ENCODE measurements at places on chromosomes 6 and 20.

GRCh38 chr6:126944512-126944911 lies 174.0 kb upstream of the RSPO3 start:
- DNase-seq: no peak

DNA sequence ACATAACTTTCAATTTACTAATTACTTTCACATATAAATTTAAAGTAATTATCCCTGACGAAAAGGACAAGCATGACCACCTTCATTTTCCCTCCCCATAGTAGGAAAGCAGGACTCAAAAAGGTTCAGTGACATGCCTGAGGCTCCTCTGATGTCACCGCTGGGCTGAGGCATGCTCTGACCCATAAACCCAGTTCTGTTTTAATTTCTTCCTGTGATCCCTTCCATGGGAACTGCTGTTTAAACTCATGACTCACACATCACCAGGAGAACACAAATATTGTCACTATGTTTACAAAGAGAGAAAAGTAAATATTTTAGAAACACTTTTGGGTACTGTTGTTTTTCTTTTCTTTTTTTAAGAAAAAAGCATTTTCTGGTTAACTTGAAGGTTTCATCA lies 38.0 kb upstream of the NR2E1 start:
- no peak for DNase-seq

GRCh38 chr6:122365775-122366403 lies 33.6 kb upstream of the HSF2 start:
- DNase-seq: no peak

DNA sequence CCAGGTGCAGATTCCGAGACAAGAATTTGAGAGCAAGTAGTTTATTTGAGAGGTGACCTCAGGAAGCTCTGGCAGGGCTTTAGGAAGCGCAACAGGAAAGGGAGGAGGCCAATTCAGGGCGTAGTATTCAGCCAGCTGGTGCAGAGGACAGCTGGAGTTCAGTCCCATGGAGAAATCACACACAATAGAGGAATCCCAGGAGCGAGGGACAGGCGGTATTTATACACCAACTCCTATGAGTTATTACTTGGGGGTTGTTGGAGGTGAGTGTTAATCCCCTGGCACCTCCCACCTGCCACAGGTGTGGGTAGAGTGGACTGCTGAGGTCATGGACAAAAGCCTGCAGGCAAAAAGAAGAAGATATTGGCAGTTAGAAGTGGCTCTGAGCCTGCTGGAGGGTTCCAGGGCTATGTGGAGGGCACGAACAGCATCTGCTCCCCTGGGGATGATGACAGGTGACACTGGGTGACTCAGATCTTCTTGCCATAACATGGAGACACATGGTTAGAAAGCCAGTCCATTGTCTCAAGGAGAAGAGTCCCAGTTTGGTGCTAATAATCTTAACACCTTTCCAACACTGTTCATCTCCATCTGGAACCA lies 13.9 kb upstream of the SULF2 start:
- no peak for DNase-seq

DNA sequence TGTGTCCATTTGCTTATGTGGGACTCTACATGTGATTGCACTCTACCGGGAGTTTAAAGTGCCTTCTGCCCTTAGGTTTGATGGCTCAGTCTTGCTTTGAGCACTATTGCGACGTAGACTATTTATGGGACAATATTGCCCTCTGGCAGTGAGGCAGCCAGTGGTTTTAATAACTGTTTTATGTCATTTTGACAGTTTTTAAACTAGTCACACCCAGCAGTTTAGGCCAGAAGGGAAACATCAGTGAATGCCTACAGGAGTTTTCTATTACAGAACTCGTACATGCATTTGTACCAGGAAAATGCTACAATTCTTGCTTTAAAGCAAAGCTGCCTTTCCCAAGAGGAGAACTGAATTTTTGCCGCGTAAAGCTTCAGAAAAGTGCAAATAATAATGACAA lies 813.7 kb downstream of the KIF16B start:
- DNase-seq: no peak

DNA sequence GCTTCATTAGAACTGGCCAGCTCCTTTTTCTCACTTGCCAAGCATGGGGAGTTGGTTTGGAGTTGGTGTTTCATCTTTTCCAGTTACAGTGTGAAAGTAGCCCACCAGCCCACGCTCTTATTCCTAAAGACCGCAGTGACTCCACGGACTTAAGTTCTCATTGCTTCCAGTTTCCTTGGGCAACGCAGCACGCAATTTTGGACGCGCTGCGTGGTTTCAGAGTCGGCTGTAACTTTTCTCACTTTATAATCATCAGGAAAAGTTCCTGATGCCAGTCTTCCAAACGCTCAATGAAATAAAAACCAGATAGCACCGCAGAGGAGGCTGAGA lies 381 bp upstream of the PEX7 start:
- DNase-seq: no peak

DNA sequence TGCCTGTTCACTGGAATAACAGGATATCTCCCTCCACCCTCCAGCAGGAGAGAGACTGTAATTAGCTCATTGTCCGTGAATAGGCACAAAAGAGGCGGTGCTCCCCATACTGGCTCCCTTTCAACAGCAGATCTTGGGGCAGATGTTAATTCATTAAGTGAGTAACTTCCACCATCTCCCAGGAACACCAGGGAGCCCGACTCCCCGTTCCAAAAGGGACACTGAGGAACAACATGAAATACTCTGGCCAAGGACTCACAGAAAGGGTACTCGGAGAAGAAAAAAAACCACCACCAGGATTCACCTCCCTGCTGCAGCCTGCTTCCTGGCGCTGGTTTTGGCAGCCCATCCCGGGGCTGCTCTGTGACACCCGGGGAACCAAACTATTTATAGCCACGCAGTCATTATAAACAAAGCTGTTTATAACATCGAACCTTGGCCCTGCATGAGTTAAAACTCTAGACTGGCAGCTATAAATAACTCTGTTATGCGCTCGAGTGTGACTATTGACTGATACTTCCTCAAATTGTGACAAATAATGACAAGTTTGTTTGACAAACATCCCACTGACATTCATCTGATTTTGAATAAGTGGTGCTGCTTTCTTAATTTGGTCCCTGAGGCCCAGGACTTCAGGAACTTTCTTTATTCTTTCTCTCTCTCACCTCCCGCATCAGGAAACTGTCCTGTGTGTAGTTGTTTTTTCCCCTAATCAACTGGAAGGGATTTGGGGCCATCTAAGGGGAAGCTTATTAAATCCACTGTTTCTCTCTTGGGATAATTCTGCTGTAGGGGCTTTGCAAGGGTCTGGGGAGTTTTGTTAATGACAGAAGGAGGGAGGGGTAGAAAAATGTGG lies 521.6 kb downstream of the CD83 start:
- DNase-seq: no peak

- no peak for DNase-seq
Observed at GRCh38 chr6:33768644-33769120, 20.2 kb downstream of the LEMD2 start.

- no peak for DNase-seq
Observed at GRCh38 chr6:14858808-14859207, 387.1 kb upstream of the JARID2 start.

GRCh38 chr6:1212919-1213318 lies 99.0 kb upstream of the FOXQ1 start:
- no peak for DNase-seq

DNA sequence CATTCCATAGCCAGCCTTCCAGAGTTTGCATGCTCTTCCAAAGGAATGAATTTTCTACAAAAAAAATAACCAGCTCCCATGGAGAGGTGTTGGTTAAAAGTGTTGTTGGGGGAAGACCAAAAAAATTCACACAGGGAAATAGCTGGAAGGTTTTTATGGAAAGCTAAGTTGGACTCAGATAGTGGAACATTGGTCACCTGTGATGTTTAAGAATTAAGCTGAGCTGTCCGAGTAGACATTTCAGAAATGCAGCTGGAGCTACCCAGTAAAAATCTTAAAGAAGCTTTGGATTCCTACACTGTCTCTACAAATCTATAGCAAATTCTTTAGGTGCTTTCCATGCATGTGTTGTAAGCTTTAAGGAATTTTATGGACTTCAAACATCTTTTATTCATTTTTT lies 155.5 kb downstream of the THBS2 start:
- no peak for DNase-seq

DNA sequence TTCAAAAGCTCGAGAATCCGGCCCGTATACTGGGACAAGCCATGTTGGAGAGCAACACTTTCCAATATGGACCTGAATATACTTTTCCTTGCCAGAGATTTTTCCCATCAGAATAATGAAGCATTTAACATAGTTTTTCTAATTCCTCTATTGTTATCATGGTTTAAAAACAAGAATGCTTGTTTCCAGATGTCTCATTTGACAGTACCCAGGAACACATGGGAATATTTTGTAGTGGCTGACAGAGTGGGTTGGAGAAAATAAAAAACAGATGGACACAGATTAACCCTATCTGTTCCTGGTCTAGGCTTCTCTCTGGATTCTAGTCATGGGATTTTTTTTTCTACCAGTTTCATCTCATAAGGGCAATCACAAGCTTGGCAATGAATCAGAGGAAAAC lies 164.8 kb upstream of the CEP162 start:
- no peak for DNase-seq

- no peak for DNase-seq
Observed at GRCh38 chr20:21377701-21378100, 19.6 kb downstream of the NKX2-4 start.

GRCh38 chr6:34213772-34214171 lies 22.9 kb upstream of the HMGA1 start:
- DNase-seq: no peak

- no peak for DNase-seq
Observed at GRCh38 chr20:43774754-43775153, 48.0 kb upstream of the GTSF1L start.

GRCh38 chr6:11427723-11428245 lies 109.8 kb upstream of the TMEM170B start:
- DNase-seq: no peak

DNA sequence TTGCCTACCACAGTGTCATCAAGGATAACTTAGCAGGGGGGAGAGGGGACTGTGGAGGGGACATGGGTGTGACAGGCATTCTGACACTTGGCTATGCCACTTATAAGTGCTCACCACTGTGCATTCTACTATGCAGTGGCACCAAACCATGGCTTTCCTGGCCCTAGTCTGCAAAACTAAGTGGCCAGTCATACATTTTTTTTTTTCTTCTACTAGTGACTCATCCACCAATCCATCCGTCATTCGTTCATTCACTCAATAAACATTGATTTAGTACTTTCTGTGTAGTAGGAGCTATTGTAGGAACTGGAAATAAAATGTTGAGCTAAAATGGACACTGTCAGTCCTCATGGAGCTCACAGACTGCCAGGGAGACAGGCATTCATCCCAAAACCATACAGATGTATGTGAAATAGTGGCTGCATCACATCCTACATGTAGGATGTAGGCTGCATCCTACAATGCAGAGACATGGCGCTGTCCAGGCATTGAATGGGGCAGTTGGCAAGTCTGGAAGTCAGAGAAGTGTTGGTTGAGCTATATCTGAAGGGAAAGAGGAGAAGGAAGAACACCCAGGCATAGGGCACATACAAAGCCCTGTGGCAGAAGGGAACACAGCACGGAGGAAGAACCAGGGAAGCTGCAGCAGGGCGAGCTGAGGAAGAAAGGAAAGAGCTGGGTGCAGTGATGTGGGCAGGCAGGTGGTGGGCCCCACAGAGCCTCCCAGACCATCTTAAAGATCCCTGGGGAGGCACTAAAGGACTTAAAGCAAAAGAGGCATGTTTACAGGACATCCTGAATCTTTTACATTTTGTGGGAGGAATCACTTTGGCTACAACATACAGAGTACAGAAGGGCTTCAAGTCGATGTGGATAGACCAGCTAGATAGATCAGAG lies 224.4 kb downstream of the UST start:
- DNase-seq: no peak

DNA sequence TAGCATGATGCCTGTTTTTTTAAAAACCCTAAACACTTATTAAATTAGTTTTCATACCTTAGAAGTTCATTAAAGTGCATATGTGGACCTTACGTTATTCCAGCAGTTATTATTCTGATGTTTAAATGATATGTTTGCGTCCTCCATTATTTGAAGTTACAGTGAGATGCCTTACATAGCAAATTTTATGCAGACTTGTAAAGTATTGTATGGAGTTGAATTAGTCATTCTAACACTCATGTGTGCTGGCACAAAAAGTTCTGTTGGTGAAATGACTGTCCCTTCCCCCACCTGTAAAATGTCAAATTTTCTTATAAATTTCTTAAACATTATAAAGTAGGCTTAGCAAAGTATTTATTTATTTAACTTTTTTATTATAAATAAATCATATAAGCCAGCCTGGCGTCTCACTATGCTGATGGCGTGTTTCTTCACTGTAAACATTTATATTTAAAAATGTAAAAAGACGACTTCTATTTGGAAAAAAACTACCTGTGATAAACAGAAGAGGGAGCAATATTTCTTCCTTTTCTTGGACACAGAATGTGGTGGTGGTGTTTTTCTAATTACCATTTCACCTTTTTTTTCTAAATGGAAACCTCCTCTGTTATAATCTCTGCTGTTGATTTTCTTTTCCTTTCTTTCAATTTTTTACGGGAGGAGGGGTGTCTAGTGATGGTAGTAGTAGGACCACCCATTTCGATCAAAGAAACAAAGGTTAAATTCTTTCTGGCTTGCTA lies 155.4 kb downstream of the RFPL4B start:
- DNase-seq: no peak

DNA sequence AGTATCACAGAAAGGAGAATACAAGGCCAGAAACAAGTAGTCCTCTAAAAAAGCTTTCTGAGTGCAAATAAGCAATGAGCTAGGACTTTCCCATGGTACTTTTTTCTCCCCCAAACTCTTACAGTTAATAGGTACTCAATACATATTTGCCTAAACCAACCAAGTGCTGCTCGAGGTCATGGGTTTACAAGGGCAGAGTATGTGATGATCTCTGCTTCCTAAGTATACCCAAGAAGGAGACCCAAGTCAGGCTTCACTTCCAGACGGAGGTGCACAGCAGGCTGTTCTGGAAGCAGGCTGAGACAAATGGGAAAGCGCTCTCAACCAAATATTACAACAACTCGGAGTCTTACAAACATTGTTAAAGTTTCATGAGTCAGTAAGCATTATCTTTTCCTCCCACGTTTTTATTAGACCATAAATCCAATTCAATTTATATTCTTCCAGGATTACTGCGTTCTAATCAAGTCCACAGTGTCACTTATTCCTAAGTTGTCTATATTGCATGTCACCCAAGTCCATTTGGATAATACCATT lies 8.1 kb downstream of the FYN start:
- no peak for DNase-seq

- no peak for DNase-seq
Observed at GRCh38 chr20:53009979-53010735, 38.0 kb downstream of the TSHZ2 start.

DNA sequence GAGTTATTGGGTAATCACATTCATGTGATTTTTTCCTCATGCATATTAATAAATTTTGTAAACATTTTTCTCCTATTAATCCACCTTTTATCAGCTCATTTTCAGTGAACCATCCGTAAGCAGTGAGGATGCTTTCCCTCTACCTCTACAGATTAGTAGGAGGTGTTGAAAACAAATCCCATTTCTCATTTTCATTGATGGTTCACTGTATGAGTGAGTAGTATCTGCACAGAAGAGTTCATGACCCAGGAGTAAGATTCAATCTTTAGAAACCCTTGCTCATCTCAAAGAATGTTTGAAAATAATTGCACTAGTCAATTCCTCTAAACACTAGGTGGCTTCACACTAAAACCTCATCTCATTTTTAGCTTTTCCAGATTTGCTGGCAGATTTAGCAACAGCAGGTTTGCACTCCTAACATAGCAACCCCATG lies 440.0 kb downstream of the HAO1 start:
- no peak for DNase-seq
